ENCODE measurements at places on chromosomes 11 and 22.

DNA sequence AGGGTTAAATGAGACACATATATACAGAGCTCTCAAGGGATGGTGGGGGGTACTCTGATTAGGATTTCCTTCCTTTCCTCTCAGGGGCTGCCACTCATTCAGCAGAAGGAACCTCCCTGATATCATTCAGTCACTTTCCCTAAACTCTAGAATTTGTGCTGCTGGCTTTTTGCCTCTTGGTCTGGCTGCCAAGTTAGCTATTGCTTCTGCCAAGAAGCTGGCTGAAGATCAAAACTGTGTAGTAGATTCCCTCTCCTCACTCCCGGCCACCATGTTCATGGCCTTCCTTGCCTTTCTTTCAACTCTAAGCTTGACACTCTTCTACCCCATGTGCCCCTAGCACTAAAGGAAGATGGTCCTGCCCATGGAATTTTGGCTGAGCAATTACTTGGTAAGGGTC, 18.7 kb downstream of the SLC6A5 start:
- DNase-seq = no peak

DNA sequence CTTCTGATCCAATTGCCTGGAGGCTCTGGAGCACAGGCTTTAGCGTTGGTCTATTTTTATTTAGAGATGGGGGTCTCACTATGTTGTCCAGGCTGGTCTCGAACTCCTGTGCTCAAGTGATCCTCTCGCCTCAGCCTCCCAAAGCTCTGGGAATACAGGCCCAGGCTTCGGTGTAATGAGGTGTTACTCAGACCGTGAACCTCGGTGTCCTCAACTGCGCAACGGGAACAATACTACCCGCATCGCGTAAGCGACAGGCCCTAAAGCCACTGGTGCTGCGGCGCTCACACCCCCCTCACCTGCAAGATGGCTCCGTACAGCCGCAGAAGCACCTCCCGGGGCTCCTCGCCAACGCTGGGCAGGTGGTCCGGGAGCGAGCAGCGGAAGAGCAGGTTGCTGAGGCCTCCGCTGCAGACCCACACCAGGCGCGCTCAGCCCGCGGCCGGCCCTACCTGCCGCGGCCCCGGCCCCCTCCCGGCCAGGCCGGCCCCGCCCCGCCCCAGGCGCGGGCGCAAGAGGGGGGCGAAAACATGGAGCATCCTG, 628 bp downstream of the CHKB start:
- DNase-seq = no peak

DNA sequence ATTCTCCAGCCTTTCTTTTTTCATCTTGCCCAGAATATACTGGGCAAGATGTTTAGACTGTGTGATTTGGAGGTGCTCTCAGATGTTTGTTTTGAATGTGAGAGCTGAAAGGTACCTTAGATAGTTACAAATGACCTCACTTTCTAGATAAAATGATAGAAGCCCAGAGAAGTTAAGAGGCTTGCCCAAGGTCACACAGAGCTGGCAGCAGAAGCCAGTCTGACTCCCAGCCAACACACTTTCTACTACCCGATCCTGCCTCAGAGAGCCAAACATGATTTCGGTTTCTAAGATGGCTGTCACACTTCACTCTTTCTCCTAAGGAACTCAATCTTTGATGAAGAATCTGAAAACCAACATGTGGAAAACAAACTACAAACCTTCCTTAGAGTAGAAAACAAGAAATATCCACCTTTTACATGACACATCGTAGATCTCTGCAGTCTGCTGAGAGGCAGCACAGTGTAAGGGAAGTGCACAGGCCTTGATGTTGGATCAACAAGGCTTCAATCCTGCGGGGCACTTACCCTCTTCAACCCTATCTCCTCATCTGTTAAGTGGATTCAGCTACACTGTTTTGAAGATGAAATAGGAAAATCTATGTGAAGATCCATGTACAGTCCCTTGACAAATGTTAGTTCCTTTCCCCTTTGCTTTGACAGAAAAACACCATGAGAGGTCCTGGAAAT, 58.6 kb downstream of the SYTL2 start:
- no peak for DNase-seq

- DNase-seq = no peak
These were observed at the start of gene TCN1 for GRCh38 chr11:59866397-59866796. Gene TCN1 (minus strand): TSS chr11:59866487. CDS start chr11:59866470, 17 bp downstream.

- DNase-seq = no peak
These were observed 13.6 kb upstream of the TMEM216 start for GRCh38 chr11:61378713-61379313.

- no peak for DNase-seq
These were observed 622.8 kb downstream of the BRD1 start for GRCh38 chr22:49204599-49205482.

GRCh38 chr11:47732271-47732670, 17.1 kb upstream of the AGBL2 start:
- DNase-seq = no peak

- DNase-seq = no peak
These were observed 14.0 kb downstream of the EP300 start for GRCh38 chr22:41106122-41106968.

DNA sequence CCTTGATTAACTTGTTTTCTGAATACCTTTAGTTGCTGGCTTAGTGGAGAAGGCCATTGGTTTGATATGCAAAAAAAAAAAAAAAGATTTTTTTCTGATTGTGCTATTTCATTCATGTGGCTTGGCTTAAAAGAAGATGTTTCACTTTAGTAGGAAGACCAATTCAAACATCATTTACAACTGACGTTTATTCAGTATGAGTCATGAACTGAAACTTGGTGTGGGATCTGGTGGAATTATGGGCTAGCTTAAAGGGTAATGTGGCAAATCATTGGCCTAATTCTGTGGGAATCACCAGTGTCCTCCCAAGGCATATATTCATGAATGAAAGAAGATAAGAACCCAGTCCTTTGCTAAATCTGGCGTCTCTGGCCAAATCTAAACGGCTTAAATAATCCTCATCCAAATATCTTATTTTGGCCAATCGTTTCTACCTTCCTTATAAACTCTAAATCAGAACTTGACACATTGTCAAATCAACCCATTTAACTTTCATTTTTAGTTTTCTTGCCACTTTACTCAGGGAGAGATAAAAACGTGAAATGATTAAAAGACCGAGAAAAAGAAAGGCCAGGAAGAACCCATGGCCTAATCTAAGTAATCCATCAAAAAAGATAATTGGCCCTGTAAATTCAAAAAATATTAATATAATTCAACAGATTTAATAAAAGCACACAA, 77.0 kb downstream of the DDIAS start:
- no peak for DNase-seq

GRCh38 chr11:77309401-77310085, 8.1 kb upstream of the GDPD4 start:
- no peak for DNase-seq

DNA sequence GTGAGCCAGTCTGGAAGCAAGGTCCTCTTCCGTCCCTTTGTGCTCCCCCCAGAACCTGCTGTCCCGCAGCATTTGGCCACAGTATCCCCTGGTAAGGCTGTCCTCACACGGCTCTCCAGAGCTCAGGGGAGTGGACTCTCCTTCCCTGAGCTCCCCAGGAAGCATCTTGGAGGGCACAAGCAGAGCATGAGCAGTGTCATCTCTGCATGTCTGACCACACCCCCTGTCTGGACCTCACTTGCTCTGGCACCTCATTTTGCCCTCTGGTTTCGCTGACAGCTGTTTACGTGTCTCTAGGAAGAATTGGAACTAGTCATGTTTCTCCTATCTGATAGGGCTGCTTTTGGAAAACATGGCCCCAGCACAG, 15.5 kb downstream of the DCPS start:
- DNase-seq = no peak

GRCh38 chr22:42608823-42609361, 5.8 kb downstream of the POLDIP3 start:
- DNase-seq = no peak

GRCh38 chr11:3182462-3182852, 17.3 kb upstream of the OSBPL5 start:
- DNase-seq = no peak

GRCh38 chr11:7532405-7533145, 18.8 kb downstream of the PPFIBP2 start:
- DNase-seq = no peak

- no peak for DNase-seq
These were observed 24.5 kb upstream of the RAB1B start for GRCh38 chr11:66243782-66244535.

- DNase-seq = peak; percentile 42
These were observed 10.8 kb upstream of the CD81 start for GRCh38 chr11:2366276-2366675.

Measured in NCI-H1105 (cell line).